ENCODE measurements at places on chromosomes 1 and 21.

- no peak for DNase-seq
These were observed 648.5 kb downstream of the LMO4 start for GRCh38 chr1:87977145-87977544.

GRCh38 chr1:246518456-246519205 is 11.6 kb upstream of the SMYD3 start:
- no peak for DNase-seq

DNA sequence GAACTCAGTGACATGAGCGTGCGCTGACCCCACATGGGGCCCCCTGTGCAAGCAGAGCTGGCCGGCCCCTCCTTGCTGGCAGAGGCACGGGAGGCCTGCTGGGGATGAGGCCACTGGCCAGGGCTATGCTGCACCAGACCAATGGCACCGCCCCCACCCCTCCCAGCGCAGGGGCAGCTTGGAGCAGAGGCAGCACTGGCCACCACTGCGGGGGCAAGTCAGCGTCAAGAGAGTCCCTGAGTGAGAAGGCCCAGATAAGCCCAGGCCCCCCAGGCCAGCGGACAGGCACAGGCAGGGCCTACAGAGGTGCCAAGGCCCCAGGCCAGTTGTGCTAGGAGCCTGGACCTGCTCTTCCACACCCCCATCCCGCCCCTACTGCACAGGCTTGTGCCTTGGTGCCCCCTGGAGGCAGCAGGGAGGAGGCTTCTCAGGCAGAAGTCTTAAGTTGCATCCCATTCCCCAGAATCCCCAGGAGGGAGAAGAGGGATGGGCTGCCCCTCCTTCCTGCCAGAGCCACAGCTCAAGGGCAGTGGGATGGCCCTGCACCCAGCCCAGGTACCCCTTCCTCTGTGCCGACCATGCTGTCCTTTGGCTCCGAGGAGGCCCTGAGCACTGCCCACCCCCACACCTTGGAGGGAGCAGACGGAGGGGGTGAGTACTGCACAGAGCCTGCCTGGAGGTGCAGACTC is 35.8 kb downstream of the EPHX1 start:
- peak; percentile 72 for DNase-seq

DNA sequence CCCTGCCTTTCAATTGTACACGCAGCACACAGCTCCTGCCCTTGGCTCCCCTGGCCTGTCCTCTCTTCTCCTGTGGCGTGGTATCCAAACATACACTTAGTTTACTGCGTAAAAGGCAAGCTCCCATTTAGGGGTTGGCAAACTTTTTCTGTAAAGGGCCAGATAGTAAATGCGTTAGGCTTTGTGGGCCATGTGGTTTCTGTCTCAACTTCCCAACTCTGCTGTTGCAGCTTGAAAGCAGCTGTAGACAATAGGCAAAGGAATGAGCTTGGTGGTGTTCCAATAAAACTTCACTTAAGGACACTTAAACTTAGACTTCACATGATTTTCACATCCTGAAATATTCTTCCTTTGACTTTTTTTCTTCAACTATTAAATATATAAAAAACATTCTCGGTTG is 63.3 kb downstream of the RHOU start:
- DNase-seq, result no peak

GRCh38 chr1:178869119-178869697 is 1.7 kb downstream of the ANGPTL1 start:
- no peak for DNase-seq
